ENCODE measurements at places on chromosomes 11 and 22.

DNA sequence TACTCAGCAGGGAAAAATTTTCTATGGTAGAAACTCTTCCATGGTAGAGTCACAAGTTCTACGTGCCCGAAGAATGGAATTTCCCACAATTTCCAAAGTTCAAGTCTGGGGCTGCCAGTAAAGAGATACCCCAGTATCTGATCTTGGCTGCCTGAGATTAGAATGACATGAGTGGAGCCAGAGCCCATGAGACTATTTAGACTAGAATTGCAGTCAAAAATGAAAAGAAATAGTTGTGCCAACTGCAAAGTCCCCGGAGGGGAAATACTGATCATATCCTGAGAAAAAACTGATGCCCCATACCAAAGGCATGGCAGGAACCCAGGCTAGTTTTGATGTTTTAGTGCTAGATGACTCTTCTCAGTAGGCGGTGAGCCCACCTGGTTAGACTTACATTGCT lies 11.2 kb downstream of the MAJIN start:
- DNase-seq: no peak

GRCh38 chr22:47678636-47679287 lies 916.3 kb downstream of the TBC1D22A start:
- no peak for DNase-seq

GRCh38 chr11:59708537-59708936 lies 5.1 kb downstream of the OR10V1 start:
- no peak for DNase-seq

- no peak for DNase-seq
Measured at GRCh38 chr22:27873472-27873871, 45.6 kb downstream of the PITPNB start.

Measured in stimulated activated CD8-positive, alpha-beta memory T cell treated with anti-CD3 and anti-CD28 coated beads, Interleukin-4, amount 100 ng/mL, for 1 hour (primary cell).